ENCODE measurements at places on chromosomes 7 and 10. TPM values are rescaled to one million over a fixed set of nuclear protein-coding genes. Genes with fewer than 3 reads are reported as not detected.

PSD gene
- total RNA-seq: 9.7 TPM

CARD11 gene
- 0.57 TPM for total RNA-seq

- no peak for DNase-seq
These were observed at the start of gene SLC26A5 for GRCh38 chr7:103446049-103446520. Gene SLC26A5, minus strand, starts transcription at chr7:103446207. Its CDS starts 24,693 bp downstream, at chr7:103421514.

DNA sequence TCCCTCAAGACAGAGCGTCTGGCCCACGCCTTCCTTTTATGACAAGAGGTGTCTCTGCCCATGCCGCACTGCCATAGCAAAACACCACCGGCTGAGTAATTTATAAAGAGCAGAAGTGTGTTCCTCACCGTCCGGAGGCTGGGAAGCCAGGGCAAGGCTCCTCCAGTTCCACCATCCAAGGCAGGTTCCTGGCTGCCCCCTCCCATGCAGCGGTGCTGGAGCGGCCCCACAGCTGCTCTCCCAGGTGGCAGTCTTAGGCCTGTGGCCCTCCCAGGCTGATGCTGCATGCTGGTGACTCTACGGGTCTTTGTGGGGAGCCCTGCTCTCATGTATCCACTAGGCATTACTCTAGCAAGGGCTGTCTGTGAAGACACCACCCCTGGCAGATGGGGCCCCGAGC is 113.1 kb downstream of the TCERG1L start:
- DNase-seq: no peak

DNA sequence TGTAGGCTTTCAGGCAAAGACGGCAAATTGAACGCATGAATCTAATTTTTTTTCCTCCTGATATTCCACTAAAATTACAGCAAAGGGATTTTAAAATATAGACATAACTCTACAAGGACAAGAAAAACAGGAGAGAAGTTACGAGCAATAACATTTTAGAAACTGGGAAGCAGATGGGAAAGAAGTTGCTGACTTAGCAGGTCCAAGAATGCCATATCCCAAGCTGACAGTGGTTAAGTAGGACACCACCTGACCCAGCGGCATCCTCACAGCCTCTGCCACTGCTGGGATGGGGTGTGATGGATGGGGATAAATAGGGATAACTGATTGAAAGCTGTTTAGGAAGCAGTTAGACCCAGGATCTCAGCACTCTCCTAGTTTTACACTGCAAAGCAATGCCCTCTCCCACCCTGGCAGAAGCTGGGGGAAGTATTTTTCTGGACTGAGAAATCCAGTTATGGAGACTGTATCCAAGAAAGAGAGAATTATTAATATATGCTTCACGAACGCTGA is 99.3 kb upstream of the LEP start:
- no peak for DNase-seq

DNA sequence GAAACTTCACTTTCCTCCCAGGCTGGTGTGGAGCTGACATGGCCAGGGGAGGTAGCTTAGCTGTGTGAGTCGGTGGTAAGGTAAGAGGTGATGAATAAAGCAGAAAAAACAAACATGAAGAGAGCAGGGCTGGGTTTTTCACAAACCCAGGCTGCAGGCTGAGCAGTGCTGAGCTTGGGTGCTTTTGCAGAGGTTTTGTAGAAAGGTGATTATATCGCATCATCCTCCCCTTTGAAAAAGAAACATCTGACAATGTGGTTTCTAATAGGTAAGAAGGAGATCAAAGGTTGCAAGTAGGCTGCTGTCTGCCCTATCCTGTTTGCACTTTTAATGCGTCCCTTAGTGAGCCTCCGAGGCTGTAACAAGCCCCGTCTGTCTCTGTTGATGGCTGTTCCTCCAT is 69.6 kb upstream of the GRM8 start:
- no peak for DNase-seq

GRCh38 chr7:79157281-79157680 is 296.2 kb downstream of the MAGI2 start:
- DNase-seq: no peak

GRCh38 chr10:120075349-120075748 is 182.8 kb downstream of the SEC23IP start:
- DNase-seq: no peak

GRCh38 chr10:114472877-114473253 is 68.6 kb upstream of the AFAP1L2 start:
- no peak for DNase-seq

DNA sequence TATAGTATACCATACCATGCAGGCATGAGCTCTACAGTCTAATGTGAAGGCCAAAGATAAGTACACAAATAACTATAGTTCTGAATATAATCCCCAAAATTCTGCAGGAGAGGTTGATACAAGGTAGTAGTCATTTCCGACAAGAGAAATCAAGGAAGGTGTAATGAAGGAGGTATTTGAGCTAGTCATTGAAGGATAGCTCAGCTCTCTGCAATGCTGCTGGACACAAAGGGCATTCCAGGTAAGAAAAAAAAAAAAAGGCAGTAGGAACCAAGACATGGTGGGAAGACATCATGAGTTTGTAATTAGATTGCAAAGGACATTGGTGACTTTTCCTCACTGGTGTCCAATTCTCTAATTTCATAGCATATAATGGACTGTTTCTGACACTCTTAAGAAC is 285.3 kb downstream of the AHR start:
- no peak for DNase-seq
